ENCODE measurements at places on chromosomes 11 and 22.

- H3K4me1 ChIP-seq: no peaks in the 10 kb centered on the region
- H3K27ac ChIP-seq: no peak overlapping the region
- H3K36me3 ChIP-seq: no peaks in the 10 kb centered on the region
- DNase-seq: no peak
- no peak overlapping the region for H3K4me3 ChIP-seq
Measured at GRCh38 chr11:118961591-118961990, 5.5 kb downstream of the UPK2 start.

GRCh38 chr22:30940685-30941362 lies 27.8 kb downstream of the MORC2 start:
- H3K27ac ChIP-seq: no peak overlapping the region
- DNase-seq: no peak
- no peak overlapping the region for H3K4me3 ChIP-seq
- peaks cover 6% of the 10 kb centered on the region for H3K4me1 ChIP-seq
- H3K27me3 ChIP-seq: no peaks in the 10 kb centered on the region

DNA sequence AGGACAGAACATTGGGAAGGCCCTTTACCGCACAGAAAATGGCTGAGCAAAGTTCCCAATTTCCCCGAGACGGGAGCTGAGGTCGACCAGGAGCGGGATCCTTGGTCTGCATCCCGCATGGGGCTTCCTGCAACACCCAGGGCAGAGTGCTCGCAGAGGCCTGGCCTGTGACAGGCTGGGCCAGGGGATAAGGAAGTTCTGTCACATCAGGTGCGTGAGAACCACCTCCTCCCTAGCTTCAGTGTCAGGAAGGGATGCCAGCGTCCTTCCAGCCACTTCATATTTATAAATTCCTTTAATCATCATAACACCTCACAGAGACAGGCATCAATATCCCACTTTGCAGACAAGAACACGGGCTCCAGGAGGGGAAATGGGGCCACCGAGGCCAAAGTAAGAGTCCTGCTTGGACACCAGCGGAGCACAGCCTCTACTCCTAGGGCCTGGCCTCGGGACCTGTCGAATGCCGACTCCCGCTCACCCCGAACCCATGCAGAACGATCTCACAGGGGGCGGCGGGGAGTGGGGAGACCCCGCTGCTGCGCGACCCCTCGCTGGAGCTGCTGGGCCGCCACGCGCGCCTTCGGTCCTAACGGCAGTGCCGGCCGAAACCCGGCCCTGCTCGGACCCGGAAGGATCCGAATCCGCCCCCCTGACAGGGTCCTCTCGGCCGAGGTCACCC lies 532 bp downstream of the BET1L start:
- DNase-seq: no peak
- peak overlapping the region; percentile 97 for H3K4me3 ChIP-seq
- peaks cover 22% of the 10 kb centered on the region for H3K27me3 ChIP-seq
- peak overlapping the region; percentile 89 for H3K27ac ChIP-seq
- H3K4me1 ChIP-seq: peaks cover 47% of the 10 kb centered on the region
- H3K36me3 ChIP-seq: peaks cover 21% of the 10 kb centered on the region

DNA sequence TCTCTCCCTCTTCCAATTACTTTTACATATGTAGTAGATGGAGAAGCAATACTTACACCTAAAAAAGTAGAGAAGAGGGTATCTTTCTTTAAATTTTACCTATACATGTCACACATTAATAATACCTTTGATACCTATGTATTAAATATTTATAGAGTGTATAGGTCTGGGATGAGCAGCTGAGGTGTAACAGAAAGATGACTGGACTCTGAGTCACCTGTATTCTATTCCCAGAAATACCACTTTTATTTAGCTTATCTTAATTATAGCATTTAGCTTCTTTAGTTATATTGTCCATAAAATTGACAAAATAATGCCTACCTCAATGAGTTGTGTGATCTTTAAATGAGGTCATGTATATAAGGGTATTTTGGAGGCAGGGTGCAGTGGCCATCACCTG lies 30.6 kb upstream of the YAP1 start:
- no peaks in the 10 kb centered on the region for H3K36me3 ChIP-seq
- no peaks in the 10 kb centered on the region for H3K4me1 ChIP-seq
- H3K27me3 ChIP-seq: no peaks in the 10 kb centered on the region
- DNase-seq: no peak
- H3K4me3 ChIP-seq: no peak overlapping the region

DNA sequence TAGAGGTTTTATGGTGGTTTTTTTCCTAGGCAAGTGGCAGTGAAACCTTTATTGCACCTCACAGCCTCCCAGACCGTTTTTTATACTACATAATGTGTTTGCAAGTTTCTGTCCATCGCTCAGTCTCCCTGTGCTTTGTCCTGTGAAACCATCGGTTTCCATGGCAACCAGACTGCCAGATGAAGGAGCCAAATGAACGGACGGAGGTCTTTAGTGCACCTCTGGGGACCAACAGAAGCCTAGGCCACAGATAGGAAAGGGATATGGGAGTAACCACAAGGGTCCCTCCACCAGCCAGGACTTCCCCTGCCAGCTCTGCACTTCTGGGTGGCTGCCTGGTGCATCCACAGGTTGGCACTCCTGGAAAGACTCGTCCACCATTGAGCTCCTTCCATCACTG lies 165.0 kb downstream of the CHST1 start:
- peaks cover 7% of the 10 kb centered on the region for H3K4me1 ChIP-seq
- no peak overlapping the region for H3K4me3 ChIP-seq
- H3K27me3 ChIP-seq: peaks cover 3% of the 10 kb centered on the region
- H3K36me3 ChIP-seq: no peaks in the 10 kb centered on the region
- no peak for DNase-seq

- peaks cover 25% of the 10 kb centered on the region for H3K27me3 ChIP-seq
- no peak overlapping the region for H3K4me3 ChIP-seq
- no peak for DNase-seq
- no peak overlapping the region for H3K27ac ChIP-seq
- H3K4me1 ChIP-seq: no peaks in the 10 kb centered on the region
Measured at GRCh38 chr11:116579031-116579653, 193.6 kb downstream of the BUD13 start.

- H3K27ac ChIP-seq: no peak overlapping the region
- no peaks in the 10 kb centered on the region for H3K27me3 ChIP-seq
- peaks cover 23% of the 10 kb centered on the region for H3K4me1 ChIP-seq
- H3K4me3 ChIP-seq: no peak overlapping the region
Measured at GRCh38 chr22:31876156-31876920, 68.0 kb upstream of the YWHAH start.

- H3K27me3 ChIP-seq: peaks cover 30% of the 10 kb centered on the region
- no peak overlapping the region for H3K4me3 ChIP-seq
- no peaks in the 10 kb centered on the region for H3K36me3 ChIP-seq
- H3K27ac ChIP-seq: no peak overlapping the region
- H3K4me1 ChIP-seq: peaks cover 31% of the 10 kb centered on the region
Measured at GRCh38 chr11:128900468-128900867, 9.3 kb downstream of the KCNJ5 start.

DNA sequence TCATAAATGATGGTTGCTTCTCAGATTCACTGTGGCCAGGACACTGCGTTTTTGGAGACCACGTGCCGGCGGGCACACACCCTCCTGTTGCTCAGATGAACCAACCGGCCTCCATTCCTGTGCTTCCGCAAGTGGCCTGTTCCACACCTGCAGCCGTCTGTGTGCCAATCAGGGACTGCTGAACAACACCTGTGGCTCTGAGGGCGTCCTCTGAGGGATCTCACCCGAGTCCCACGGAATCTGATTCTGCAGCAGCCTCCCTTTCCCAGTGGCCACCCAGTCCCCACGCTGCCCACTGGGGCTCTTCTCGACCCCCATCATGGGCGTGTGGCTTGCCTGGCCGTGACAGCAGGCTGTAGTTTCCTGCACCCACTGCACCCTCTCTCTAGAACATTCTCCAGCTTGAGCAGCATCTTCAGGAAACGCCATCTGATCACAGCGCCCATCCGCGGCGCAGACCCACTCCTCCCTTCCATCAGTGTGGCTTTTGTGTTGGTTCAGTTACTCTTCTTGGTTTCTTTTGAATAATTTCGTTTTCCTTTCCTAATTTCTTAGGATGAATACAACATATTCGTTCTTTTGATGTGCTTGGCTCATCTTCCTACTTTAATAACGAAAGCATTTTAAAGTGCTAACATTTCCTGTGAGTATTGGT lies 100.3 kb upstream of the SLC22A12 start:
- peaks cover 3% of the 10 kb centered on the region for H3K4me1 ChIP-seq
- no peaks in the 10 kb centered on the region for H3K36me3 ChIP-seq

- DNase-seq: no peak
- no peak overlapping the region for H3K4me3 ChIP-seq
- H3K27me3 ChIP-seq: peaks cover 4% of the 10 kb centered on the region
- H3K4me1 ChIP-seq: peaks cover 26% of the 10 kb centered on the region
- peaks cover 67% of the 10 kb centered on the region for H3K36me3 ChIP-seq
Measured at GRCh38 chr11:130128626-130129025, 31.0 kb upstream of the ST14 start.

DNA sequence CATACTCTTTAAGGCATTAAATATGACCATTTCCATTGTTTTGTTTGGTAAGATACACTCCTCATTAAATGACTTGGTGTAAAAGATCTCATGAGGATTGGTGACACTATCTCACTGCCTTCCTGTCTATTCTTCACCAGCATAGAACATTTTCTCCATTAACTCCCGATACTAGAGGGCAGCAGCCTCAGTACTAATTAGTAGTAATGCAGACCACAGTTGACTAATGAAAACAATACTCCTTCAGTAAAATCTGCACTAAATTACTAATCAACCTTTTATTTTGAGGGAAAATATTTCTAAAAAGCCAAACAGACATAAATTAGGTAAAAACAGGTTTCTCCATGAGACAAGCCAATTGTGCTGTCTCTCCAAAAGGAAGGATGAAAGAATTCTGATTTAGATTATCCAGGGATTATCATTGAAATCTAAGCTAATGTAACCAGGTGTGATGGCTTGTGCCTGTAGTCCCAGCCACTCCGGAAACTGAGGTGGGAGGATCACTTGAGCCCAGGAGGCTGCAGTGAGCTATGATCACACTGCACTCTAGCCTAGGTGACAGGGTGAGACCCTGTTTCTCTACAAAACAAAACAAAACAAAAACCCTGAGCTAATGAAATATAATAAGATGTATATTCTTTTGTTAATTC lies 9.4 kb downstream of the PGM2L1 start:
- H3K36me3 ChIP-seq: no peaks in the 10 kb centered on the region
- DNase-seq: peak; percentile 62
- H3K27me3 ChIP-seq: no peaks in the 10 kb centered on the region
- peaks cover 25% of the 10 kb centered on the region for H3K4me1 ChIP-seq
- H3K27ac ChIP-seq: no peak overlapping the region

GRCh38 chr11:10514709-10515108 lies 26.3 kb downstream of the RNF141 start:
- no peaks in the 10 kb centered on the region for H3K36me3 ChIP-seq
- H3K27me3 ChIP-seq: no peaks in the 10 kb centered on the region
- no peak overlapping the region for H3K4me3 ChIP-seq
- no peak overlapping the region for H3K27ac ChIP-seq
- H3K4me1 ChIP-seq: peaks cover 3% of the 10 kb centered on the region

GRCh38 chr11:92552942-92553341 lies 328.3 kb downstream of the FAT3 start:
- H3K36me3 ChIP-seq: no peaks in the 10 kb centered on the region
- no peak for DNase-seq

GRCh38 chr11:27592098-27592780 lies 85.7 kb upstream of the LIN7C start:
- H3K36me3 ChIP-seq: no peaks in the 10 kb centered on the region
- DNase-seq: no peak
- no peaks in the 10 kb centered on the region for H3K27me3 ChIP-seq
- no peak overlapping the region for H3K4me3 ChIP-seq
- no peak overlapping the region for H3K27ac ChIP-seq

GRCh38 chr11:33551051-33551450 lies 149.6 kb downstream of the C11orf91 start:
- H3K4me3 ChIP-seq: no peak overlapping the region
- H3K27ac ChIP-seq: no peak overlapping the region
- no peaks in the 10 kb centered on the region for H3K27me3 ChIP-seq
- no peak for DNase-seq
- H3K36me3 ChIP-seq: no peaks in the 10 kb centered on the region

GRCh38 chr11:91078221-91078620 lies 855.4 kb upstream of the CHORDC1 start:
- no peak overlapping the region for H3K4me3 ChIP-seq
- no peaks in the 10 kb centered on the region for H3K36me3 ChIP-seq
- H3K27me3 ChIP-seq: peaks cover 2% of the 10 kb centered on the region
- no peak for DNase-seq

DNA sequence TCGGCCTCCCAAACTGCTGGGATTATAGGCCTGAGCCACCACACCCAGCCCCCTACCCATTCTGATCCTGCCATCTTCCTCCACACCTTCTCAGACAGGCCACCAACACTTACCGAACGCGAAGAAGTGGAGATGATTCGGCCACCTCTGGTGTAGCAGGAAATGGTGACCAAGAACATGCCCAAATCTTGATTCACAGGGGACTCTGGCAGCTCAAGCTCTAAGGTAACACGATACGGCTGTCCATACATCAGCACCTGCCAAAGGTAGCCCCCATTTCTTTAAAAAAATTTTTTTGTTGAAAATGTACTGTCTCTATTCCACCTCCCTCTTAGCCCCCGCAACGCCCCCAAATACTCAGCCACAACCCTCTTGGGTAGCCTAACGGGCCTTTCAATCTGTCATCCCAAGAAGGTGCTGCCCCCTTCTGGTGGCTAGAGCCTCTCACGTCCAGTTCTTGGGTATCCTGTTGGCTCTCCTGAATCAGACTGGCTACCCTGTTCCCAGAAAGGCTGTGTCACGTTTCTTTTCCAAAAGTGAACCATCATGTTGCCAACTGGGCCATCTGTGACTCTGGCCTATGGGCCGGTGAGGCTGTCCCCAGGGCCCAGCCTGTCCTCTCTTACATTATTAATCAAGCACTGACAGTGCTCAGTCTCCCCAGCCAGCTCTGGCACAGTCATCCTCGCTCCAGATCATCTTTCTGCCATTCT lies 5.3 kb upstream of the LRRN4CL start:
- H3K4me1 ChIP-seq: peaks cover 10% of the 10 kb centered on the region
- H3K27ac ChIP-seq: no peak overlapping the region

GRCh38 chr22:32378707-32379272 lies 21.1 kb downstream of the RFPL3 start:
- H3K36me3 ChIP-seq: no peaks in the 10 kb centered on the region
- no peaks in the 10 kb centered on the region for H3K4me1 ChIP-seq
- H3K4me3 ChIP-seq: no peak overlapping the region
- DNase-seq: peak; percentile 80
- H3K27me3 ChIP-seq: peaks cover 5% of the 10 kb centered on the region

All from endothelial cell (in vitro differentiated cells).